ENCODE measurements at places on chromosomes 11 and 22. TPM values are rescaled to one million over a fixed set of nuclear protein-coding genes. Genes with fewer than 3 reads are reported as not detected.

Gene CSRP3
- polyA plus RNA-seq = not detected

Gene OR52A1
- polyA plus RNA-seq = not detected

Gene VSIG10L2
- not detected for polyA plus RNA-seq

Gene TMEM191B
- polyA plus RNA-seq = not detected

Gene TRMT112
- polyA plus RNA-seq = 247 TPM

Gene KCNJ1
- polyA plus RNA-seq = 4.3 TPM

Gene OR51E2
- polyA plus RNA-seq = not detected

Gene ADAMTS8
- 3.2 TPM for polyA plus RNA-seq

Gene OR5B2
- polyA plus RNA-seq = not detected

Gene CST6
- not detected for polyA plus RNA-seq

Gene TEX54
- polyA plus RNA-seq = not detected

Gene OR51I1
- polyA plus RNA-seq = not detected

Gene PYGM
- polyA plus RNA-seq = 0.69 TPM

Gene PTDSS2
- 3.5 TPM for polyA plus RNA-seq

Gene NECTIN1
- polyA plus RNA-seq = 8.4 TPM

Gene GGTLC3
- polyA plus RNA-seq = not detected

Gene GRK3
- polyA plus RNA-seq = 0.98 TPM

Gene OR5B21
- polyA plus RNA-seq = not detected

Gene UPK3A
- not detected for polyA plus RNA-seq

Gene ST3GAL4
- 0.38 TPM for polyA plus RNA-seq

Gene NEFH
- polyA plus RNA-seq = 343 TPM

Gene HTR3B
- not detected for polyA plus RNA-seq

Gene MPPED1
- 3.1 TPM for polyA plus RNA-seq

Gene PKDREJ
- not detected for polyA plus RNA-seq

Gene NRXN2
- polyA plus RNA-seq = 3.1 TPM

Gene OR2AG1
- 0.15 TPM for polyA plus RNA-seq

Gene TRIM22
- not detected for polyA plus RNA-seq

Gene OR52I2
- polyA plus RNA-seq = not detected

Gene LRRC56
- 0.13 TPM for polyA plus RNA-seq

Gene CFAP300
- 1.7 TPM for polyA plus RNA-seq

Gene C11orf16
- polyA plus RNA-seq = not detected

Gene APOL5
- polyA plus RNA-seq = not detected

Gene TREH
- 1.7 TPM for polyA plus RNA-seq

Gene MFRP
- not detected for polyA plus RNA-seq

Gene PITPNM1
- polyA plus RNA-seq = 0.10 TPM

Gene CADM1
- polyA plus RNA-seq = 48.1 TPM

Gene OR51T1
- polyA plus RNA-seq = not detected

Gene CSF2RB
- polyA plus RNA-seq = not detected

Gene DDX25
- polyA plus RNA-seq = 58.7 TPM

Gene MS4A8
- not detected for polyA plus RNA-seq

Gene COX8A
- 753 TPM for polyA plus RNA-seq

Gene DAGLA
- polyA plus RNA-seq = 3.7 TPM

Gene MACROD1
- not detected for polyA plus RNA-seq

Gene FUT4
- polyA plus RNA-seq = 0.17 TPM

Gene HMOX1
- polyA plus RNA-seq = not detected

Gene MMP27
- not detected for polyA plus RNA-seq

Gene LDLRAD3
- 1.2 TPM for polyA plus RNA-seq

Gene TNNT3
- polyA plus RNA-seq = not detected

Gene RTN4R
- polyA plus RNA-seq = 2.7 TPM

Gene MB
- not detected for polyA plus RNA-seq

Gene SYT13
- polyA plus RNA-seq = 1.4 TPM

Gene INPPL1
- 0.70 TPM for polyA plus RNA-seq

Gene APIP
- polyA plus RNA-seq = 34.1 TPM

Gene ZDHHC24
- 3.7 TPM for polyA plus RNA-seq

Gene IFITM1
- polyA plus RNA-seq = 3.6 TPM

Gene ZC3H12C
- polyA plus RNA-seq = 2.7 TPM

Gene TIGD3
- 1.7 TPM for polyA plus RNA-seq
